ENCODE measurements at places on chromosomes 1 and 21.

DNA sequence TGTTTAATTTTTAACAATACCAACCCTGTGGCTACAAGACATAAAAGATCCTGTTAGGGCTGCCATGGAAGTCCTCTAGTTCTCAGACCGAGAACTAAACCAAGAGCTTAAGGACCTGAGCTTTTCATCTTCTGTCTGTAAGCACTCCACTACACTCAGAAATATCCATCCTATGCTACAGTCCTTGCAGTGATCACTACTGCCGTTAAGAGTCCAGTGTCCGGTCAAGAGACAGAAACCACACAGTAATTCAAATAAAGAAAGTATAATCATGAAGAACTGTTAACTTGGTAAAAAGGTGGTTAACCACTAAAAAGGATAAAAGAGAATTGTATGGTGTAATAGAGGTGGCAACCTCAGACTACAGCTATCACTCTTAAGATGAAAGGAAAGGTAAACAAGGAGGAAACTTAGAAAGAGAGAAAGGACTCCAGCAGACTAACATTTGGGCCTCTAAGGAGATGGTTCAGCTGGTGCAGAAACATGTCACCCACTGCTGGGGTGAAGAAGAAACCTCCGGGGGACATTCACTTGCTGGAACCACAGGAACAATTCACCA lies 22.1 kb upstream of the PRDX6 start:
- no peak for DNase-seq

- no peak for DNase-seq
Observed at GRCh38 chr21:43740497-43741156, 21.7 kb downstream of the PDXK start.

- DNase-seq: no peak
Observed at GRCh38 chr1:114026797-114027196, 47.5 kb downstream of the OLFML3 start.

GRCh38 chr21:28280611-28281010 lies 712.1 kb downstream of the LTN1 start:
- no peak for DNase-seq

DNA sequence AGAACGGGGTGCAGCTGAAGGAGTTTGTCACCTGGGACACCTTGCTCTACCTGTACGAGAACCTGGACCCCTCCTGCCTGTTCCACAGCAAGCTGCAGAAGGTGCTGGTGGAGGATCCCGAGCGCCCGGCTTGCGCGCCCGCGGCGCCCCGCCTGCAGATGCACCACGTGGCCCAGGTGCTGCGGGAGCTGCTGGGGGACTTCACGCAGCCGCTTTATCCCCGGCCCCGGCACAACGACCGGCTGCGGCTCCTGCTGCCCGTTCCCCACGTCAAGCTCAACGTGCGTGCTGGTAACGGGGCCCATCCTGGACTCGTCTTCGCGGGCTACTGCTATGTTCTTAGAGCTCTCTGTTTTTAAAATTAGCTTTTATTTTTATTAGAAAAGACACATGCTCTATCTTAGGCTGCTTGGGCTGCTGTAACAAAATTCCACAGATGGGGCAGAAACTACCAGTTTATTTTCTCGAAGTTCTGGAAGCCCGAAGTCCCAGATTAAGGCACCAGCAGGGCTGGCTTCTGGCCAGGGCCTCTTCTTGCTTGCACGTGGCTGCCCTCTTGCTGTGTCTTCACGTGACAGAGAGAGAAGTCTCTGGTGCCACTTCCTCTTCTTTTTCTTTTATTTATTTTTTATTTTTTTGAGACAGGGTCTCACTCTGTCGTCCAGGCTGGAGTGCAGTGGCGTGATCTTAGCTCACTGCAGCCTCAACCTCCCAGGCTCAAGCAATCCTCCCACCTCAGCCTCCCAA lies 38.1 kb downstream of the TRPM2 start:
- no peak for DNase-seq

DNA sequence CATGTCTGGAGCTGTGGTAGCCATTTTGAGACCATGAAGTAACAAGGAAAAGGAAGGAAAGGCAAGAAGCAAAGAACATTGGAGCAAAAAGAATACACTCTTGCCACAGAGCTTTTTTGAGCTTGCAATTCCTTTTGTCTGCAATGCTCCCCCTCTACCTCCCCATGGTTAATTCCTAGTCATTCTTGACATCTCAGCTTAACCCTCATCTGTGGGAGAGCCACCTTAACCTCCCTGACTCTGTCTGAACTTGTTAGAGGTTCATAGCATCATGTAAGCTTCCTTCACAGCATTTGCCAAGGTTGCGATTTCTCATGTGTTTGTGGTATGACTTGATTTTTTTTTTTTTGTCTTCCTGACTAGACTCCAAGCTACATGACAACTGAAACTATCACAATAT lies 564.1 kb upstream of the PLXNA2 start:
- no peak for DNase-seq

GRCh38 chr1:202122639-202123335 lies at the start of gene GPR37L1:
Gene GPR37L1 (plus strand): TSS chr1:202122917. CDS start chr1:202122964, 47 bp downstream.
- no peak for DNase-seq

DNA sequence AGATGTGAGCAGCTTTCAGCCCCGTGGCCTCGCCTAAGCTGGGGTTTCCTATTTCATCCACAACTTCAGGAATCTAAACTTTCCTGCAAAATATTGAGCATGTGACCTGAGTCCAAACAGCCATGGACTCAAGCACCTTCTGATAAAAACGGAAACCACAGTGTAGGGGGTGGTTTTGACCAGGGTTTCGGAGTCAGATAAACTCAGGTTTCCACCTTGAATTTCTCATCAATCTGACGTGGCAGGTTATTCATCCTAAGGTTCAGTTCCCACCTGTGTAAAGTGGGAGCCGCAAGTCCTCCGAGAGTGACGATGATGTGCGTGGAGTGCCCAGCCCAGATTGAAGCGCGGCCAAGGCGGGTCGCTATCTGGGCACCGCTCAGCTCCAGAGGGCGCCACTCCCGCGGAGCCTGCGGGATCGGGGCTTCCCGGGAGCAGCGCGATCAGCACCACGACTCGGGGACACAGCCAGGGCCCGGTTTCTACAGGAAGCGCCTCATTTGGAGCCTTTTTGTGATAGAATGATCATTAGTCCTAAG lies 871 bp upstream of the ETS2 start:
- DNase-seq: no peak

DNA sequence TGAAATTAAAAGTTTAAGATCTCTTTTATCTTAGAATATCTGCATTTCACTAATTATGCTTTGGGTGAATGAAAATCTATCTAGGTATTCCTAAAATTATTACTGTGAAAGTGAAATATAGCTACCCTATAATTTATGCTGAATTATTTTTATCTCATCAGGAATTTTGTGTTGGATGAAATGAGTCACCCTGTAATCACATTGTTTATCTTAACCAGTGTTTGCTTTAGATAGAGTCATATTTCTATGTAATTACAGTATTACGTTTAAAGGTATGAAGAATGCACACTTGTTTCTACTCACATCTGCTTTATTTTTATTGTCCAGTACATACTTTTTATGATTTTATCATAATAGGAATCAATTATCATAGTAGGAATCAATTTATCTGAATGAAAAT lies 249.2 kb downstream of the NCAM2 start:
- DNase-seq: no peak

- no peak for DNase-seq
Observed at GRCh38 chr1:113747376-113747775, 11.9 kb downstream of the PHTF1 start.

GRCh38 chr1:247561711-247562110 lies 12.8 kb downstream of the GCSAML start:
- no peak for DNase-seq

- no peak for DNase-seq
Observed at GRCh38 chr21:46061518-46061917, 36.4 kb upstream of the COL6A2 start.

DNA sequence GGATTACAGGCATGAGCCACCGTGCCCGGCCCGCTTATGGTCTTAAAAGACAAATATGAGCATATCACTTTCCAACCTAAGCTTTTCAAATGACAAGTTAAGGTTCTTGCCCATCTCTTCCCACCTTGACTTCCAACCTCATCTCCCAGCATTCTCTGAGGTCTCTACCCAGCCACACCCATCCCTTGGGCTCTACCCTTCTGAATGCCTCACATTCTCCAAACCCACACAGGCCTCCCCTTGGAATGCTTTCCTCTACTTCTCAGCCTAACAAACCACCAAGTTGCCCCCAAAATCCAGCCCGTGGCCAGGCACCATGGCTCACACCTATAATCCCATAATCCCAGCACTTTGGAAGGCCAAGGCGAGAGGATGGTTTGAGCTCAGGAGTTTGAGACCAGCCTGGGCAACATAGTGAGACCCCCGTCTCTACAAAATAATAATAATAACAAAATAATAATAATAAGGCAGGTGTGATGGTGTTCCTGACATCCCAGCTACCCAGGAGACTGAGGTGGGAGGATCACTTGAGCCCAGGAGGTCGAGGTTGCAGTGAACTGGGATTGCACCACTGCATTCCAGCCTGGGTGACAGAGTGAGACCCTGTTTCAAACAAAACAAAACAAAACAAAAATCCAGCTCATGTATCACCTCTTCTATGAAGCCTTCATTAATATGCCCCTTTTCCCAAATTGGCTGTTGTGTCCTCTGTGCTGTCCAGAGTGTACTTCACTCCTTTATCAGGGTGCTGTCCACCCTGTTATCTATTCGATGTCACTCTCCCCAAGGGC lies 11.2 kb downstream of the DCST2 start:
- DNase-seq: no peak

DNA sequence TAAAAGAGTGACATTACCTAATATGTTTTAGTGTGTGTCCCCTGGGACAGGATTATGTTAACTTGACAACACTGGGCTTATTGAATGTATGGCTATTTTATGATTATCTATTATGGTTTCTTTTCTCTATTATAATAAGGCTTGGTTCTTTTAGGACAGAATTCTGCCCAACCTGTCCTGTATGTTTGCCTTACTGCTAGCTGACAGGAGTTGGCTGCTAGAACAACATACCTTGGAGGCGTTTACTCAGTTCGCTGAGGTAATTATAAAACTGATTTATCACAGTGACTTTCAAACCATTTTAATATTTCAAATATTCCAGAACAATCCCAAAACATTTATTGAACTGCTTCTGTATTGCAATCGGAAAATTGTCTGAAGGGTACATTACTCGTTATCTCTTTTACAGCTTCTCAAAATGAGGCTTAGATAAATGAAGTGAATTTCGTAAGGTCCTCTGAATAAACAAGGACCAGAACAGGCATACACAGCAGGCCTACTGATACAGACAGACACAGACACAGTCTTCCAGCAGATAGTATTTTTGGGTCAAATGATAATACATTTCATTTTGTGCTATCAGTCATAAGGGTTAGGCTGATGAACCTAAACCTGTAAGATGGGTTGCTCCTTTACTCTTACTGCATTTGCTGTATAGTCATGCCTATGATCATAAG lies 44.2 kb downstream of the SCYL3 start:
- no peak for DNase-seq

DNA sequence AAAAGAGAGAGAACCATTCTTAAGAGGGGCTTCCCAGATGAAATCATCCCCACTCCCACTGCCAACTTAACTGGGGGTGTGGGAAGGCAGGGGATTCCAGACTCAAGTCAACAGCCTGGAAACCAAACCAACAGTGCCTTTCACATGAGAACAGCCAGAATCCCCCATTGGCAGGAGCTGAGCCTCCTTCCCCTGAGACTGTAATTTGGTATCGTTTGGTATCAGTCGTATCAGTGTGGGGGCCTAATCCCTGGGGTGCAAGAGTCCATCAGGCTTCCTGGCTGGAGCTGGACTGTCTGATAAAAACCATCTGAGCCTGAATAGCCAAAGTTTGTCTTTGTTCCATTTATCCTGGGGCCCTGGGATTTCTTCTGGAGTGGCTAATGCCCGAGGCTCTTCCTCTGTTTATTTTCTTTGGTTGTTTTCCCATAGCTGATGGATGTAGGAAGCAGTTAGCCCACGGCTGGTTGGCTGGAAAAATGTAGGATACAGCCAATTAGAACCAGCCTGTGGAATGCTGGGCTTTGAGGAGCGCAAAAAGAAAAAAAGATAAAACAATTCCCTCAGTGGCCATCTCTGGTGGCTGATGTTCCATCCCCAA lies 84.6 kb downstream of the LAMC2 start:
- peak; percentile 23 for DNase-seq

GRCh38 chr1:220922951-220923350 lies 43.7 kb downstream of the HLX start:
- DNase-seq: no peak

DNA sequence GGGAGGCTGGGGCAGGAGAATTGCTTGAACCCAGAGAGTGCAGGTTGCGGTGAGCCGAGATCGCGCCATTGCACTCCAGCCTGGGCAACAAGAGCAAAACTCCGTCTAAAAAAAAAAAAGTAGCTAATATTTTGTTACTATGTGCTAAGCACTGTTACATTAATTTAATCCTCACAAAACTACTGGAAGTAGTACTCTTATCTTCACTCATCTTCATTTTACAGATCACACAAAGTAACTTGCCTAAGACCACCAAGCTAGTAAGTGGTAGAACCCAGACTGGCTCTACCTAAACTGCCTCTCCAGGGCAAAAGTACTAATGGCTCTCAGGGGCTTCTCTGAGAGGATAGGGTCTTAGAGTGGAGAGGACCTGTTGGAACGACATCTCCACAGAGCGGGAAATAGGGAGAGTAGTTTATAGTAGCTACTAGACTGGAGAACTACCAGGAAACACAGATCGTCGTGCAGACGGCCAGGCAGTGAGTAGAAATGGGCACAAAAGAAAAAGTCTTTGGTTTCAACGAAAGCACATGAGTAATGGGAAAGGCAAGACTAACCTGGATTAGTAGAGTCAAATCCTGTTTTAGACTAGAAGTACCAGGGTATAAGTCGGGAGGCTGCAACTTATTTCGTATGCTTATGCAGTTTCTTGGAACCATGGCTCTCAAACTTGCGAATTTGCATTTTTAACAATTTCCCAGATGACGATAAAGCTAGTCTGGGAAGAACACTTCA lies 1.4 kb downstream of the CLCC1 start:
- DNase-seq: no peak

GRCh38 chr21:36846631-36847030 lies 119.8 kb downstream of the HLCS start:
- DNase-seq: no peak

DNA sequence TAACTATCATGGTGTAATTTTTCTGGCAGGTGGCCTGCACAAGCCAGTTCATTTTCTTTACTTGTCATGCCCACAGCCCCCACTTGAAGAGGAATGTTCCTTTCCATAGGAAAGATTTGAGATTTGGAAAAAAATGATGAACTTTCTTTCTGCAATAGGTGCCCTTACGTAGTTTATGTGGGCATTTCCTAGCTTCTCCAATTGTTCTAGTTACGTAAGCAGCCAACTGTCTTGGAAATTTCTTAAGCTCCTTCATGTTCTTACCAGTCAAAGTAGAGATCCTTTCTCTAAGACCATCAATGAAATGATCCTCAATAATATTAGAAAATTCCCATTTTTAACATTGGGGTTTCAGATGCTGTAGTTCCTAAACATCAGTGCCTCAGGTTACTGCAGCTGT lies 109.5 kb upstream of the F3 start:
- no peak for DNase-seq

DNA sequence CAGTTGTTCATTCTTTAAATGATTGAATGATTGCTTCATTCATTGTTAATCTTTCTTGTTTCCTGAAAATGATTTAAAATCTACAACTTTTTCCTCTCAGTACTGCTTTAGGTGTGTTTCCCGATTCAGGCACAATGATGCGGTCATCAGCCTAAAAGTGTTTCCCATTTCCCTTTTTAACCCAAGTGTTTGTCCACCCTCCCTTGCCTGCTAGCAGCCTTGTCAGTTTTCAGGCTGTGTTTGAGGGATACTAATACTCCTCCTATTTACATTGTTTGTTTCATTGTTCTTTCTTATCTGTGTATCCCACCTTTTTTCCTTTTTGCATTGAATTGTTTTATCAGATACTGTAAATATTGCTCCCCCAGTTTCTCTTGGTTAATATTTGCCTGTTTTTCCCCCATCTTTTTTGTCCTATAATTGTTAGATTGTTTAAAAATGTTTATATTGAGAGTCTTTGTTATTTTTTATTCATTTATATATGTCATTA lies 131.1 kb downstream of the KIAA0319L start:
- DNase-seq: no peak
